Activated CD8-positive, alpha-beta memory T cell treated with anti-CD3 and anti-CD28 coated beads, Interleukin-2, amount 10 ng/mL, durations not matched to agents 7 days and 5 days (primary cell): ENCODE measurements at places on chromosomes 1 and 21. TPM values are rescaled to one million over a fixed set of nuclear protein-coding genes. Genes with fewer than 3 reads are reported as not detected.

PPIAL4G gene
- total RNA-seq, result 1.3 TPM

AK5 gene
- not detected for total RNA-seq

NGF gene
- total RNA-seq, result not detected

DNA sequence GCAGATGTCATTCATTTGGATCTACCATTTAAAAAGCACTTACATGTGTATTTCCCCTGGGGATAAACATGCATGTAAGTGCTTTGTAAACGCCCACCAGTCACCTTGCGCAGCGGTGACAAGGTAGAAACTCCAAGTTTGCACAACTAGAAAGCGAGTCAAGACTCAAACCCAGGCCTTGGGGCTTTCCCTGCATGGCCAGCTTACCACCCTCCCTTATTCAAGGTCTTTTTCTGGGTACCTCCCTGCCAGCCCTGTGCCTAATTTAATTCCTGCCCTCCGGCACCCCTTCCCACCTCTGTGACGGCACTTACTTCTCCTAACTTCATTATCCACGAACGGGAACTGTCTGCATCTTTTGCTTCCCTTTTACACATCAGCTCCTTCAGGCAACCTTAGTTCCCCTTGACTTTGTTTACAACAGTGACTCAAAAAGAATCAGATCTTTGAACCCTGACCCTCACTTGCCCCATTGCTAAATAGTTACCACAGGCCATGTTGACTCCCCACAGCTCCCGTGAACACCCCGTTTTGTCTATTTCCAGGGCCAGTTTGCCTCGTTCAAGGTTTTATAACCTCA is 138.3 kb upstream of the ETS2 start:
- DNase-seq, result no peak
- H3K27ac ChIP-seq, result no peak overlapping the region
- H3K4me3 ChIP-seq, result no peak overlapping the region
- peaks cover 25% of the 10 kb centered on the region for H3K27me3 ChIP-seq
- no peaks in the 10 kb centered on the region for H3K36me3 ChIP-seq

DNA sequence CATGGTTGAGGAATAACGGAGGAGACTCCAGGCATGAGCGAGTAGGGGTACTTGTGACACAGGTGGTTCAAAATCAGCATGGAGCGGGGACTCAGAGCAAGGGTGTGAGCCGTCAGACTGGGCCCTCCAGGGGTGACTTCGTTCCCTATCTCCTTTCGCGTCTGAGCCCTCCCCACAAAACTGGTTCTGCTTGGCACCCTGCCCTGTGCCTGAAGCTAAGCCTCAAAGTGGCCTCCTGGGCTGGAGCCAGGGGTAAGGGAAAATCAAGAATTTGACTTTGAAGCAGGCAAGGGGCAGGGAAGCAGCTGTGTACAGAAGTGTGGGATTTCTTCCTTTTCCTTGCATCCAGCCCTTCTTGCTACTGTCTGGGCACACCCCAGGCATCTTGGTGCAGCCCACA is 331.5 kb upstream of the AJAP1 start:
- H3K27ac ChIP-seq, result no peak overlapping the region
- DNase-seq, result no peak
- H3K27me3 ChIP-seq, result no peaks in the 10 kb centered on the region

- no peak for DNase-seq
- H3K36me3 ChIP-seq, result no peaks in the 10 kb centered on the region
- no peak overlapping the region for H3K27ac ChIP-seq
- peaks cover 2% of the 10 kb centered on the region for H3K27me3 ChIP-seq
- H3K4me3 ChIP-seq, result no peak overlapping the region
Measured at GRCh38 chr1:208203848-208204609, 40.2 kb downstream of the PLXNA2 start.
